Frontal cortex (tissue), 4 donors: ENCODE measurements at places on chromosomes 4 and X. TPM values are rescaled to one million over a fixed set of nuclear protein-coding genes. Genes with fewer than 3 reads are reported as not detected.

SPINK2 gene
- not detected for total RNA-seq

SYN1 gene
- 14.7 TPM for total RNA-seq

GRCh38 chr4:52701207-52701606, 42.1 kb upstream of the USP46 start:
- DNase-seq = no peak

DNA sequence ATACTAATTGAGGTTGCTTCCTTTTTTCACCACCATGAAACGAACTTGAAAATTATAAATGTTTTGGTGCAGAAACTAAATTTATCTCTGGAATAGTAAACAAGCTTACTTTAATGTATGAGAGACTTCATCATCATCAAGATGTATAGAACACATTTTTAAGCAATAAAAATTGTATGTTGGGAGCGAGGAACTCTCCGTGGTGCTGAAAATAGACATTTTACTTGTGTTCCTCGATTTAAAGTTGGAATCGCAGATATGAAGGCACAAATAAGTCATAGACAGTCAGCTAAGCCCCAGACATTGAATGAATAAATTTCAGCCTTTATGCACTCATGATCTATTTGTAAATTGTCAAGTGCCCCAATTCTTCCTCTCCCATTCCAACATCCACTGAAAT, 310.7 kb downstream of the STK32B start:
- no peak for DNase-seq

DNA sequence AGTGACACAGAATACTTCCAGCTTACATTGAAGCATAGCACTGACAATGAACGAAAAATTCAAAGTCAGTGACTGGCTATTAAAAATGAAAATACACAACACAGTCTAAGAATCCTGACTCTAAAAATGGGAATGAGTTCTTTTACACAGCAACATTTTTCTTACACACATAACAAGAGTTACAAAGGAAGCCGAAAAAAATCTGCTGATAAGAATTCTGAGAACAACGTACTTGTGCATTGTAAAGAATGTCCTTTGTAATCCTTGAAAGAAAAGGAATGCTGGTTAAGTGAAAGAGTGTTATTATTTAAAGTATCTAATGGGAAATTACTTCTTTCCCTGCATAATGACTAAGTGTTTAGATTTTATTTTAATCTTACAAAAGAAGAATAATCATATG, 199.4 kb downstream of the PRDM5 start:
- no peak for DNase-seq

DNA sequence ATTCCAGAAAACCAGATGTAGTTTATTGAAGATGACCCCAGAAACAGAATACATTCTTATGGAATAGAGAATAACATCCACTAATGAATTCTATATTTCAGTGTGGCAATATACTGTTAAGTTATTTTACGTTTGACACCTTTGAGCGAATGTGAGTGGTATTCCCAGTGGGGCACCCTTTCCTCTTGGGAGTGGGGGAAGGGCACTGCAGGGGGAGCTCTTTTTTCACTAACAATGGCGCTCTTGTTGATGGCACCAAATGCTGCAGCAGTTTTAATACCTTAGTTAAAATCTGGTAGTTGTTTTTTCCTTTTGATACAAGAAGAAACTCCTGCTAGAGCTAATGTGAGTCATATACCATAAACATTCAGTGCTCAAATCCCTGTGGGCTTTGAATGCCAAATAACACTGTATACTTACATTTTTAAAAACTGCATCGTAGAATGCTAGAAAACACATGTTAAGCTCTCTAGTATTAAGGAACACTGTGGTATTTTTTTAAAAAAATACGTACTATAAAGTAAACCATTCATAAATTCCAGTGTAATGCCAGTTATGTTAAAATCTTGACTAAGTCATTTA, 178.5 kb downstream of the DCHS2 start:
- DNase-seq = no peak

GRCh38 chr4:125313497-125313896, 1.3 kb upstream of the FAT4 start:
- peak; percentile 54 for DNase-seq
